ENCODE measurements at places on chromosomes 1 and 21.

DNA sequence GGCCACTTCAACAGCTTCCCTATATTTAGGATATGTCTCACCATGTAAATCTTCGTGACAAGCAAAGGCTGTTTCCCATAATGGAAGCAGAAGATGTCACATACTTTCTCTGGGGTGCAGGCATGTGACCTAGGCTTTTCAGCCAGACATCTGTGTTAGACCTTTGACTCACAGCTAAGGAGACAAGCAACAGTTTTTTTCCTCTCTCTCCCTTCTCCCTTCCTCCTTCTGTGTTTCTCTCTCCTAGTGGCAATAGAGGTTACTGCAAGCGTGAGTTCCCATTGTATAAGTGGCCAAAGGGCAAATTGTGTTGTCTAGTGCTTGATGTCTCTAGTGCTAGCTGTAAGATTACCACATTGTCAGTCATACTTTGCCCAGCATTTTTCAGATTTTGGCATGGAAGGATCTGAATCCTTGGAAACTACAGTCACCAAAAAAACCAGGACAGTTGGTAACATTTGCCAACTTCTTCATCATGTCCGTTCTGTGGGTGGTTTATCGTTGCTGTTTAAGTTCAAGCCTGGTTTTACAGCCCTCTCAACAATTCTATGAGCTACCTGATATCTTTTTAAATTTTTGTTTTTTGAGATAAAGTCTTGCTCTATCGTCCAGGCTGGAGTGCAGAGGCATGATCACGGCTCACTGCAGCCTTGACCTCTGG is 44.4 kb upstream of the RABGAP1L start:
- DNase-seq: peak; percentile 4

GRCh38 chr1:221343136-221343535 is 398.8 kb downstream of the DUSP10 start:
- no peak for DNase-seq

- no peak for DNase-seq
Observed at GRCh38 chr1:55696181-55696754, 481.1 kb upstream of the USP24 start.

GRCh38 chr21:14097881-14098499 is 112.8 kb downstream of the LIPI start:
- DNase-seq: no peak

GRCh38 chr21:35321322-35322200 is 272.5 kb upstream of the RUNX1 start:
- DNase-seq: no peak

DNA sequence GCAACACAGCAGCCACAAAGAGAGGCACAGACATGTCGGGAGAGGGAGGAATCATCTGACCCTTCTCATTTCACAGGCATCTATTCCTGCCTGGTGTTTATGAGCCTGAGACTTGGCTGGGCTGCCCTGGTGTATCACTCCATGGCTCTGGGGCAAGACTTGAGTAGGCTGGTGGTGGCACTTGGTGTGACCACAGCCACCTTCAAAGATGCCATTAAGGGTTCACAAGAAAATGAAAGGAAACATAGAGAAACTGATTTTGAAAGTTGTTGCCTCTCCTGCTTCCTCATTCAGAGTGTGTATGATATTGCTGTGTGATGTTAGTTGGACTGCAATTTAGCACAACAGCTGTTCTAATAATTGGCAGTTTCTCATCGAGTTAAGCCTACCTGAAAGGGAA is 298.8 kb downstream of the FAM72C start:
- no peak for DNase-seq

- DNase-seq: no peak
Observed at GRCh38 chr1:99599678-99600175, 46.2 kb upstream of the PALMD start.

DNA sequence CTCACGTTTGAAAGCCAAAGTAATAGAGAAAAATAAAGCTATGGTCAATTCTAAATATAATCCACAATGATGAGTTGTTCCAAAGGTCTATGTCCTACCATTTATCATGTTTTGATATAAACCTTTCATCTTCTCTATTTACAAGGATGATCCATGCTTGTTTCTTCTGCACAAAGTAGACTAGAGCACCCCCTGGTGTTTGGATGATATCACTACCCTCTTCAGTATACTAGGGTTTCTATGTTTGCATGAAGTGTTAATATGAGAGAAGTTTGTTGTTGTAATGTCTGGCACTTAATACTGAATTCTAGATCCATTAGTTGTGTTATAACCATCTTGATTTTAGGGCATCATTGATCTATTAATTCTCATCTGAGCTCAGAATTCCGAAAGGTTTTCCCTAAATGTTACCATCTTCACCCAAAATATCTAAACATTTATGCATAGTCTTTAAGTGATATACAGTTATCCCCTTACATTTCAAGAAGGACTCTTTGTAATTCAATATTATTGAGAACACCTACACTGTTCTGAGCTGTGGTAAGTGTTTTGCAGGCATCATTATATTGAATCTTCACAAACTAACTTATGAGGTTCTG is 21.1 kb downstream of the CLDN8 start:
- DNase-seq: no peak

- no peak for DNase-seq
Observed at GRCh38 chr1:228410671-228411070, 4.0 kb upstream of the TRIM11 start.

- DNase-seq: no peak
Observed at GRCh38 chr1:233367057-233367803, 39.7 kb downstream of the MAP3K21 start.

GRCh38 chr21:19228226-19228625 is 824.6 kb upstream of the TMPRSS15 start:
- DNase-seq: no peak

- no peak for DNase-seq
Observed at GRCh38 chr1:155466996-155467395, 95.6 kb downstream of the ASH1L start.

- DNase-seq: peak; percentile 85
Observed at GRCh38 chr21:34889676-34890469, 159.2 kb downstream of the RUNX1 start.

DNA sequence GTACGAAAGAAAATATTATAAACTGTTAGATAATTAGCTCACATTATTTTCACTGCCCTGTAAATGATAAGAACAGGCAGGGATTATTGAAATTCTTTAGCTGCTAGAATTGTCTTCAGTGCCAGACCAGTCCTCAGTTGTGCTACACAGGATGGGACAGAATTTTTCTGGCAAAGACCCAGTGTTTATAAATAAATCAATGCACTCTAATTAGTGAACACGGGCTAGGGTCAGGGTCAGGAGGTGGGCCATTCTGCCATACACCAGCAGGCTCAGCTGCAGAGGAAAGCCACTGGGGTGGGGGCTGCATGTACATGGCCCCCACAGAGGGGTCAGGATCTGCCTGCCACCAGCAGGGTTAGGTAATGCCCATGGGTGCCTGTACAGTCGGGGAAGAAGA is 6.4 kb downstream of the BCAR3 start:
- no peak for DNase-seq

DNA sequence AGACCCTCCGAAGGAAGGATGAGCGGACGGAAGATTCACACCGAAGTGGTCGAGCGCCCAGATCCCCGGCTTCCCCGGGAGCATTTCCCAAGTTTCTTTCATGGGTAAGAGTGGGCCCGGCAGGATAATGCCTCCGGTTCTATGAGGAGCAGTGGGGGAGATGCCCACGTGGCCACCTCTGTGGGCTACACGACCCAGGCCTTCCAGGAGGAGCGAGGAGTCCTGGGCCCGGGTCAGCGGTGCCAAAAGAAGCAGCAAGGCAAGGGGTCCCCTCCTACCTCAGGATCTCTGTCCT is 7.9 kb upstream of the NBPF11 start:
- DNase-seq: no peak

GRCh38 chr21:16095005-16095404 is 365.2 kb downstream of the USP25 start:
- no peak for DNase-seq

GRCh38 chr1:240806200-240806745 is 194.3 kb upstream of the GREM2 start:
- DNase-seq: no peak

DNA sequence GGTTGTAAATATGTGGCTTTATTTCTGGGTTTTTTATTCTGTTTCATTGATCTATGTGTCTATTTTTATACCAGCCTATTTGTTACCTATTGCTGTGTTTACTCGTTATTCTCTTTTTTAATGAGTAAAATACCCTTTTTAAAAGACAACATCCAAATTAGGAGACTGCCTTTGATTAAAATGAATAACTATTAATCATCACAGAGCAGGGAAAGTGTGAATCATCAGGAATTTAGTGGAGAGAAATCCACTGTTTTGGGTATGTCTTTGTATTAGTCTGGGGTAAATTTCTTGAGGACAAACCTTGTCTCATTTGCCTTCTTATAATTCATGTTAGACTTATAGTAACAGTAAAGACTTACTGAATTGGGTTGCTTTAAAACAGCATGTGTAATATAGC is 12.1 kb downstream of the DISC1 start:
- no peak for DNase-seq

DNA sequence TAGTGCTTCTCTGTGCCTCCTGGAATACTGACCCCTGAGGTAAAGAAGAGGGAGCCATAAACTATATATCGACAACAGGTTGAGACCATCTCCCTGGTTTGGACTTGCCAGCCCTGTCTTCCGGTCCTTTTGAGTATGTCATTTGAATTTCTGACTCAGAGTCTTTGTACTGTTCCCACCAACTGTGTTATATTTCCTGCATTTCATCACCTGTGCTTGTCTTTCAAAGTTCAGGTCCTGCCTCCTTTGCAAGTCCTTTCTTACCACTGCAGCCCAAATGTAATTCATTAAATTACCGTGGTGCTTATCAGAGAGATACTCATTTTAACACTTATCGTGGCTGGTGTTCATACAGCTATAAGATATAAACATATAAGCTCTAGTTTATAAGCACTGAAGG is 10.7 kb downstream of the AK5 start:
- DNase-seq: no peak

GRCh38 chr1:95042286-95042685 is 30.5 kb downstream of the ALG14 start:
- no peak for DNase-seq

DNA sequence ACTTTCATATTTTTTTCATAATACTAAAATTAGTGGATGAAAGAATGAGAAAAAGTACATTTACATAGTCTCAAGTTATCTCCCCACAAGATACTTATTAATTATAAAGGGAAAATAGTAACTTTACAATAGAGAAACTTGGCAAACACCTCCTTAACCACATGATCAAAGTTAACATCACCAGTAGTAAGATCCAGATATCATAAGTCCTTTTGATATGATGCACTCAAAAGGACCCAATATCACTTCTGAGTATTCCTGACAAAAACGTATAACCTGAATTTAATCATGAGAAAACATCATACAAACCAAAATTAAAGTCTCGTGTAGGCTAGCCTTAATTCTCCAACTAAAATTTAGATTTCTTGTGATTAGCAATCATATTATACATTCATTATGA is 67.4 kb downstream of the LYST start:
- DNase-seq: no peak

GRCh38 chr1:21124846-21125245 is 51.9 kb downstream of the EIF4G3 start:
- DNase-seq: no peak

GRCh38 chr1:86953167-86953566 is 38.7 kb downstream of the HS2ST1 start:
- DNase-seq: no peak
